NCI-H1105 treated with DMSO at 0.1 percent for 48 hours (cell line): ENCODE measurements at places on chromosomes 7 and 10.

DNA sequence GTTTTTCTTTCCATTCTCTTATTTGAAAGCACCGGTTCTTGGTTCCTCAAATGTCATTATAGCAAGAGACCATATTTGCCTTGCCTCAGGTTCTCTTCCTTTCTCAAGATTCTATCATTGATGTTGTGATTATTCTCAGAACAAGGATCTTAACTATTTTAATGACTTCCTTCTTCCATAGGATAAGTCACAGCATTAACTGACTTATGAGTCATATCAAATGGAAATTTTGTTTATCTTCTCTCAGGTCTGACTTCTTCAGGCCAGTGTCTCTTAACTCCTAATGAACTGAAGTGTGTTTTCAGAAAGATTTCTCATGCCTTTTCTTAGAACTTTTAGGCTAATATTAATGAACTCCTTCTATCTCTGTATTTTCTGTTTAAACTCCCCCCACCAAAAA, 794.6 kb upstream of the LRRN3 start:
- DNase-seq, result no peak

DNA sequence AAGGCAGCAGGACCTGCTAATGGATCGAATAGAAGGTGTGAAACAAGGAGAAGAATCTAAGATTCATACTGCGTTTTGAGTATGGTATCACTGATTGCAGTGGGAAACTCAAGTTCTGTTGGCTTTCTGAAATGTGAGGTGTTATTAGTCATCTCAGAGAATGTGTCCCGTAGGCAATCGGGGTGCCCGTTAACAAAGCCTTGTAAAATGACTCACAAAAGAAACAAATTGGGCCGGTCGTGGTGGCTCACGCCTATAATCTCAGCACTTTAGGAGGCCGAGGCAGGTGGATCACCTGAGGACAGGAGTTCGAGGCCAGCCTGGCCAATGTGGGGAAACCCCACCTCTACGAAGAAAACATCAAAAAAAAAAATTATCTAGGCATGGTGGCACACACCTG, 118.2 kb upstream of the C7orf33 start:
- no peak for DNase-seq

GRCh38 chr10:4498711-4499251, 327.2 kb upstream of the AKR1E2 start:
- peak; percentile 51 for DNase-seq

- no peak for DNase-seq
Measured at GRCh38 chr10:43255634-43256431, 11.0 kb downstream of the RASGEF1A start.

GRCh38 chr7:100169147-100169850, 882 bp upstream of the GAL3ST4 start:
- DNase-seq, result peak; percentile 9

GRCh38 chr10:54691331-54691730, 109.7 kb downstream of the PCDH15 start:
- no peak for DNase-seq

GRCh38 chr10:51832652-51833383, 133.4 kb upstream of the CSTF2T start:
- no peak for DNase-seq
